ENCODE measurements at places on chromosomes 2 and 18. TPM values are rescaled to one million over a fixed set of nuclear protein-coding genes. Genes with fewer than 3 reads are reported as not detected.

GRCh38 chr2:136297994-136298393 is 180.0 kb upstream of the CXCR4 start:
- DNase-seq: no peak

DNA sequence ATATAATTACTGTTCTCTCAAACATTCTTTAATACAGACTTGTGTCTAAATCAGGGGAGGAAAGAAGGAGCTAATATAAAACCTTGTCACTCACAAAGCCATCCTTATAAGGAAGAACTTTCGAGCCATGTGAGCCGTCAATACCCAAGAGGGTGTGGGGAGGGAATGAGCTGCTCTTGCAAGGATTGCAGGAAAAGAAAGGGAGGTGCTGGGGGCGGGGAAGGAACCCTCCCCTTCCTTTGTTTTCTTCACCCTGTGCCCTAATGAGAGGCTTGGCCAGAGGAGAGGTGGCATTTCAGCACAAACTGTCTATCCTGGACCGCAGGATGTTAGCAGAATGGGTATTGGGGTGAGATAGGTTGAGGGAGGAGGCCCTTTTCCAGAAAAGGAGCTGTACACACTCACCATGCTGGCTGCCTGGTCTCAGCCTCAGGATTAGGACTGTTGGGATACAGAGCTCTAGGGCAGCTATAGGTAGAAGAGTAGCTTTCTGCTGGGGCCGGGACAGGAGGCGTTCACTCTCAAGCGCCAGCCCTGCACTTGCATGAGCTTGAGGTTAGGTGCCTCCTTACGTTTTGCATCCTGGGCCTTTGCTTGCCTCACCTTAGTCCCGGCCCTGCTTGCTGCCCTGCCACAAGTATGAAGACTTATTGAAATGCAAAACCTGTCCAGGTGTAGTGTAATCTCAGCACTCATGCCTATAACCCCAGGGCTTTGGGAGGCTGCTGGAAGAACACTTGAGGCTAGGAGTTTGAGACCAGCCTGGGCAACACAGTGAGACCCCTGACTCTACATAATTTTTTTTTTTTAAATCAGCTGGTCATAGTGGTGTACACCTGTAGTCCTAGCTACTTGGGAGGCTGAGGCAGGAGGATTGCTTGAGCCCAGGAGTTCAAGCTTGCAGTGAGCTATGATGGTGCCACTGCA is 190.5 kb downstream of the LOXHD1 start:
- peak; percentile 11 for DNase-seq

DNA sequence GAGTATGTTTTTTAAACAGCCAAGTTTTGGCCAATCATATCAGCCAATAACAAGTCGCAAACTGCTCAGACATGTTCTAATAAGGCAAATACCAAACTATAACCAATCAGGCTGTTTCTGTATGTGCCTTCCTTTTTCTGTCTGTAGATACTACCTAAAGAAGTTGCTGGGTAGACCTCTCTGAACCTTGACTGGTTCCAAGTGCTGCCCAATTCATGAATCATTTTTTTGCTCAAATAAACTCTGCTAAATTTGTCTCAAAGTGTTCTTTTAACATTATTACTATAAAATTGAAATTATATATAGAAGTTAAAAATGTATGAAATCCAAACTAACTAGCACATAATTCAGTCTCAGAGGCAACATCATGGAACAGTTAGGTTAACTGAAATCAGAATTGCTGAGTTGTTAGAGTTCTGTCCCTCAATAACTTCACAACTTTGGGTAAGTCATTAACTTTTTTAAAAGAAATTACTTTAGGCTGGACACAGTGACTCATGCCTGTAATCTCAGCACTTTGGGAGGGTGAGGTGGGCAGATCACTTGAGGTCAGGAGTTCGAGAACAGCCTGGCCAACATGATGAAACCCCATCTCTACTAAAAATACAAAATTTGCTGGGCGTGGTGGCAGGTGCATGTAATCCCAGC is 4.9 kb upstream of the TTC21B start:
- no peak for DNase-seq

- no peak for DNase-seq
These were observed 456.5 kb upstream of the SOX11 start for GRCh38 chr2:5235701-5236100.

DNA sequence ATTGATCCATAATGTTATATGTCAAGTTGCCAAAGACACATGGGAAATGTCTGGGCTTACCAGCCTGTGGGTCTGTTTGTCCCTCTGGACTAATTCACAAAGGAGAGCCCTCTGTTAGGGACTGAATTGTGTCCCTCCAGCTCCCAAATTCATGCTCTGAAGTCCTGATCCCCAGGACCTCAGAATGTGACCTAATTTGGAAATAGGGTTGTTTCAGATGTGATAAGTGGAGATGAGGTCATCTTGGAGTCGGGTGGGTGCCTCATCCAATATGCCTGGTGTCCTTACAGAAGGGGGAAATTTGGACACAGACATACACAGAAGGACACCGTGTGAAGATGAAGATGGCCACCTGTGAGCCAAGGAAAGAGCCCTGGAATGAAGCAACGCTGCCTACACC is 41.4 kb upstream of the ROCK2 start:
- no peak for DNase-seq

The PRKAG3 gene
- polyA plus RNA-seq: 0.06 TPM

DNA sequence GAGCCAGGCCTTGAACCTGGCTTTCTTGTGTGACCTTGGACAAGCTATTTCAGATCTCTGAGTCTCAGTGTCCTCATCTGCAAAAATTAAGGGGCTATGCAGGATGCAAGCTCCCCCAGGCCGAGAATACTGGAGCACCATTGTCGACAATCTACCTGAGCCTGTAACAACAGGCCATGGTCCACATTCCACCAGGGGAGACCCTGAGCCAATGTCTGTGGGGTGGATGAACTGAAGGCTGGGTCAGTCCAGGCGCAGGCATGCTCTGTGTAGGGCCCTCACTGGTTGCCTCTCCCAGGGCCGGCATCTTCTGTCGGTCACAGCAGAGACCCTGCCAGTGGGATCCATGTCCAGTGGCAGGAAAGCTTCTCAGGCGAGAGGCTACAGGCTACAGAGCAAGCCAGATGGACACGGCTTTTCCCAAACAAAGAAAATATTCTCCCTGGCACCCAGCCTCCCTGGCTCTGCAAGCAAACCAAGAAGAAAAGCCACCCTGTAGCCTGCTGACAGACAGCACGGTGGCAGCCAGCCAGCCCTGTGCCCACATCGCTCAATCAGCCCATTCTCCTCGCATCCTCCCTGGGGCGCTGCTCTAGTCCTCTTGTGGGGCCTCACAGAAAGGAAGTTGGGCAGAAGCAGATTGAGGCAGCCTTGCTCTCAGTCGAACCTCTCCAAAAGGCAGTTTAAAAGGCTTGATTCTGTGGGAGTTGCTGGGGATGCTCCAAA is 48.7 kb upstream of the FZD7 start:
- DNase-seq: no peak

The RASGRP3 gene
- polyA plus RNA-seq: 15.2 TPM

DNA sequence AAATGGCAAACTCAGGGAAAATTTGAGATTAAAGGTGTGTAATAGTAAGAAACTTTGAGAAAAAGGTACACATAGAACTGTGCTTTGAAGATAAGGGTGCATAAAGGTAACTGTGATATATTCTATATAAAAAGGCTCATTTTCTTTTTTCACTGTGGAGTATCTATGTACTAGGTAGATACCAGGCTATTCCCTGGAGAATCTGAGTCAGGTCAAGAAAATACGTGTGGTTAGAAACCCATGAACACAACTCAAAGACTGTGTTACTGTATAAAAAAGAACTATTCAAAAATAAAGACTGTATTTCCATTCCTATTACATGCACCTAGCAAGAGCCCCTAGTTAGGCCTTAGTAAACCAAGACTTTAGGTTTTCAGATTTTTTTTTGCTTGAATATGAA is 100.1 kb upstream of the GRB14 start:
- DNase-seq: no peak

GRCh38 chr2:192053921-192054320 is 140.8 kb downstream of the TMEFF2 start:
- no peak for DNase-seq

The SRSF7 gene
- polyA plus RNA-seq: 255 TPM

GRCh38 chr2:215598376-215598975 is 162.6 kb upstream of the FN1 start:
- no peak for DNase-seq

DNA sequence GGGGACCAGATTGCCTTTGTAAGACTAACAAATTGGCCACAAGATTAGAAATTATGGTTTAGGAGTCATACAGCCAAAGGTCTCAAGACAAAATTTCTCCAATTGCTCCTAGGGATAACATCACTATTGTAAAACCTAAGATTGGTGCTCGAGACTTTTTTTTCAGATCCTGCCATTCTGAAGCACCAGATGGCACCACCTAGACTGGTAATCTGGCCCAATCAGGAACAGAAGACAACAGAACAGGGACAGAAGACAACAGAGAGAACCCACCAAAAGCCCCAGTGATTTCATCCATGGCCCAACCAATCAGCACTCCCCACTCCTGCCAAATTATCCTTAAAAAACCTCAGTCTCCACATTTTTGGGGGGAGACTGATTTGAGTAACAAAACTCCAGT is 66.8 kb downstream of the LINC00305 start:
- no peak for DNase-seq

GRCh38 chr2:189580241-189580651 is 340 bp downstream of the SLC40A1 start:
- DNase-seq: no peak

The SFT2D3 gene
- polyA plus RNA-seq: not detected

The RGPD5 gene
- polyA plus RNA-seq: 17.9 TPM

The CFC1 gene
- not detected for polyA plus RNA-seq

DNA sequence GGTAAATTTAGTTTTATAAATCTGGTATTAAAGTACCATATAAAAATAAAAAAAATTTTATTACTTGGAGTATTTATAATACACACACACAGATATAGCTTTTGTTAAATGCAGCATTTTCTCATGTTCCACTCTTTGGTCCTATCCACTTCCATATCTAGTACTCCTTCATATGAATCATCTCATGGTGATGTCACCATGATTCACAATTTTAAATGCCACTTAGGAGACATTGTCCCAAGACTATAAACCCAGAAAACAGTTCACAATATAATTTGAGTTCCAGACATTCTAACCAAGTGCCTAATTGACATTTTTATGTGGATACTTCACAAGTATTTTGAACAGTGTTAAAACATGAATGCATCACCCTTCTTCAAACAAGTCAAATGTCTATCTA is 1398.3 kb downstream of the DSC3 start:
- no peak for DNase-seq

GRCh38 chr2:196163285-196163684 is 8.1 kb downstream of the STK17B start:
- no peak for DNase-seq
